ENCODE measurements at places on chromosomes 12 and 14.

DNA sequence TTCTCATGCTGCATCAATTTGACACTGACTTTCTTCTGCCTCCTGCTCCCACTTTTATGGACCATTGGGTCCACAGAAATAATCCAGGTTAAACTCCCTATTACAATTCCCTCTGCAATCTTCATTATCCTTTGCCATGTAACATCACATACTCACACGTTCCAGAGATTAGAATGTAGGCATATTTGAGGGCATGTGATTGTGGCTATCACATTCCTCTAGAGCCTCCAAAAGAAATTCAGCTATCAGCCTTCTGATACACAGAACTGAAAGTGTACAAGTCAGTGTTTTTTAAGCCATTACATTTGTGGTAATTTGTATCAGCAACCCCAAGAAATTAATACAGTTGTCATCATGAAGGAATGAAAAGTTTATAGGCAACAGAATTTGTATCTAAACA lies 892.4 kb downstream of the RPS29 start:
- DNase-seq, result no peak

DNA sequence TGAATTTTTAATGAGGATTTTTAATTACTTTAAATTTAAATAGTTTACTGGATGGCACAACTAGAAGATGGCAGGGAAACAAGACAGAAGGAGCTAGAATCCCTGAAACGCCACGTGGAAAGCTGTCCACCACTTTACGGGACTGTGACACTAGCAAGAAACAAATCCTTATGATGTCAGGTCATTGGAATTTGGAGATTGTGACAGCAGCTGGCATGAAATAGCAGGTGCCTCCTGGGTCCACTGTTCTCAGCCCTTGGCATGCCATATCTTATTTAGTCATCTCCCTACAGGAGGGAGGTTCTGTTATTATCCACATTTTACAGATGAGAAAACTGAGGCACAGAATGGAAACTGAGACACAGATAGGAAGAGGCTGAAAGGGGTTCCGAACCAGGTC lies 113.8 kb downstream of the BCL11B start:
- no peak for DNase-seq

DNA sequence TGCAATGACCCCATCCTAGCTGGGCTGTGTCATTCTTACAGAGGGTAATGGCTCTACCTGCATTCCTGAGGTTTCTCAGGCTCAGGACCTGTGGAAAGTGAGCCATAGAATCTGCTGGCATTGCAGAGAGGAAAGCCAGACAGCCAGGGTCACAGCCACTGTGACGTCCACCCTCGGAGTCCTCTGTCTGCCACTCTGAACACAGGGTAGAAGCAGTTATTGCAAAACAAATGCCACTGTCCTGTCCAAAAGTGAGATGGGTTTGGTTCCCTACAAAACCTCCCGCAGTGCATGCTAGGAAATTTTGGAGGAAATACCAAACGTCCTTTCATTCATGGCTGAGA lies 37.8 kb downstream of the TNFAIP2 start:
- DNase-seq, result no peak

DNA sequence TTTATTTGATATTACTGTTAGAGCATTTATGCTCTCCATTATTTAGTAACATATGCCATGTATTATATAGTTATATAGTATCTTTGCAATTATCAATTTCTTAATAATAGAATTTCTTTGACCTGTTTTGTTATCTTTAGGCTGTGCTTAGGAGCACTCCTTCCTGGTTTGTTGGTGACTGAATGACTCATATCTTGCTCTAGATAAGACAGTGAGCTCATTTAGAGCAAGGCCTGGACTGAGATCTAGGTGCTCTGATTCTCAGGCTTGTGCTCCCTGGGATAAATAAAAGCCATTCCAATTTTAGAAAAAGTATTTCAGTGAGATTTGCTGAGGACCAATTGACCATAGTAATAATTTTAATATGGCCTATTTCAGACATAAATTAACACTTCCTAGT lies 951.2 kb downstream of the FLRT2 start:
- DNase-seq, result no peak

DNA sequence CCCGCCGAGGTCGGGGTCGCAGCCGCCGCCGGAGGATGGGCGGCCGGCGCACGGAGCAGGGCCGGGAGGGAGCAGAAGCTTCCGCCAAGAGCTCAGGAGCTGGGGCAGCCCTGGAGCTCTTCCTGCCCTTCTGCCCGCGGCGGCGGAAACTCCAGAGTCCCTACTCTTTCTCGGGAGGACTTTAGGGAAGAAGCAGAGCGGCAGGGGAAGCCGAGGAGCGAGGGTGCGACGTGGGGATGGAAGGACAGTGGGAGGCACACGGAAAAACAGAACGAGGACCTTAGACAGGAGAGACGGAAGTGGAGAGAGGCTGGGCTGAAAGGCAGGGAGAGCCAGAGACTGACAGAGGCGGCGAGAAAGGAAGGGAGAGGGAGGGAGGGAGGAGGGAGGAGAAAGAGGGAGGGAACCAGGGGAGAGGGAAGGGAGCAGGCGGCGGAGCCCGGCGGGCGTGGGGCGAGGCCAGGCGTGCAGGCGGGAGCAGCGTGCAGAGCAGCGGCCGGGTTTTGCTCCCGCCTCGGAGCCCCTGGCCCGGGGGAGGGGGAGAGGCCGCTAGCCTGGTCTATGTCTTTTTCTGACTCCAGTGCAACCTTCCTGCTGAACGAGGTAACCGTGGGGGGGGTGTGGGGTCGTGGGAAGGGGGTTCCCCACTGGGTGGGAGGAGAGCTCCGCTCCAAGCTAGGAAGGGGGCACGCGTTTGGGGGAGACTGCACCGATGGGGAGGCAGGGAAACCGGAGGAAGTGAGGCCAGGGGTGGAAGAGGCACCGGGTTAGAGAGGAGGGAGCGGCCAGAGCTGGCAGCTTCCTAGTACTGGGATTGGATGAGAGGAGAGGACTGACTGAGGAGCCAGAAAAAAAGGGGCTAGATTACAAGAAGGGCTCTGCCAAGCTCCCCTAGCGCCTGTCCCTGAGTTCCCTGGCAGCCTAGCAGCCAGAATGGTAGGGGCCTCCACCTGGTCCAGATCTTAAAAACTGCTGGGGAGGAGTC lies 2.9 kb upstream of the CACNB3 start:
- DNase-seq, result no peak
